SK-MEL-5 (cell line): ENCODE measurements at places on chromosomes 6 and 20. TPM values are rescaled to one million over a fixed set of nuclear protein-coding genes. Genes with fewer than 3 reads are reported as not detected.

DNA sequence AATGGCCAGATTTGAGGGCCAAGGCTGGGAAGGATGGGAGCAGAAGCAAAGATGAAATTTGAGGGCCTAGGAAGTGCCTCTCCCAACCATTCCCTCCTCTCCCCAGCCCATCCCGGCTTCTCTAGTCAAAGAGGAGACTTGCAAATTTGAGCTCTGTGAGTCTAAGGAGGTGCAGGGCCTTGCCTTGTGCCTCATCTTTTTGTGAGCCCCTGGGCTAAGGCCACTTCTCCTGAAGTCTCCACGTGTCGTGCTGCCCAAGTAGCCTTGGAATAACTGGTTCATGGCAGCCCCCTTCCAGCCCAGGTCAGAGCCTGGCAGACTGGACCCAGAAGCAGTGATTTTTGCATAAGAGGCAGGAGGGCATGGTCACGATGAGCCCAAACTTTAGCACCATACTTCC lies 6.7 kb downstream of the PTGIS start:
- DNase-seq: no peak

- no peak for DNase-seq
Observed at GRCh38 chr6:130679684-130680083, 147.5 kb upstream of the SMLR1 start.

DNA sequence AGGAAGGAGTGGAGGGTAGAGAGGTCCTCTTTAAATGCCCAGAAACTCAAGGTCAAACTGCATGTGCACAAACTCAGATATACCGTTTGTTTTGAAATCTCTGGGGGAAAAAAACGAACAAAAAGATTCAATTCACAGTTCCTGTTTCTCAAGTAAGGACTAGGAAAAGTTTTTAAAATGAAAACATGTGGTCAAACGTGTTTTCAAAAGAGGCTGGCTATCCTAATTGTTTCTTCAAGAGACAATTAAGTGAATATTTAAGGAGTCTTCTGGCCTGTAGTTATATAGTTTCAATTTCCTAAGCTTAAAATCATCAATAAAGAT lies 3.1 kb downstream of the RSPO3 start:
- no peak for DNase-seq

DNA sequence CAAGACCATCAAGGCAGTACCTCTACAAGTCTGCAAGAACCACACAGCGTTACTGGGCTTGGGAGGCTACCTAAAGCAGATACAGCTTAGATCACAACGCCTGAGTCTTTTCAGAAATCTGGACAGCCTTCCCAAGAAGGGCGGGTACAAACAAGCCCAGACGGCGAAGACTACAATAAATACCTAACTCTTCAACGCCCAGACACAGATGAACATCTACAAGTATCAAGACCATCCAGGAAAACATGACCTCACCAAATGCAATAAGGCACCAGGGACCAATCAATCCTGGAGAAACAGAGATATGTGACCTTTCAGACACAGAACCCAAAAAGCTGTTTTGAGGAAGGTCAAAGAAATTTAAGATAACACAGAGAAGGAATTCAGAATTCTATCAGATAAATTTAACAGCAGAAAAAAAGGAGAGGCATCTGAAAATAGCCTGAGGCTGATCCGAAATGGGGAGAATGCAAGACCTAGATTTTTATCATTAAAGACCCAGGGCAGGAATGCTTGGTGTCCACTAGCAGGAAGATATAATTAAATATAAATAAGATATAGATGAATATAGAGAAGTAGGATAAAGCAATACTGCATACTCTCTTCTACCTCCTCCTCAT lies 131.7 kb upstream of the COL21A1 start:
- no peak for DNase-seq

DNA sequence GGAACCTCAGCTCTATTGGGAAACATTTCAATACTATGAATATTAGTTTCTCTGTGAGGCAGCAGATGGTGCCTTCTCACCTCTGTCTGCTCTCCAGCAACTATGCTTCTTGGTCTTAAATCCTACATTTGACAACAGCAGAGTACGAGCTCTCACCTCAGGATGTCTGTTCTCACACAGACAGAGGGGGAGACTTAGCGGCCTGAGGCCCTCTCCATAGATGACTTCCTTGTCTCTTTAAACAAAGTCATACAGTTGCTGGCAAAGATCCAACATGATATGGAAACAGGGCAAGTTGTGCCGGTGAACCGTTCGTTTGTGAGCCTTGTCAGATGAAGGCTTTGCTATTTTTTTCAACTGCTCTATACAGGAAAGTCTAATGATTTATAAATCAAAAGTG lies 43.7 kb upstream of the GABRR1 start:
- peak; percentile 21 for DNase-seq

Gene STX11
- 6.6 and 6.7 TPM in 2 replicates for total RNA-seq

- DNase-seq: no peak
Observed at GRCh38 chr6:13334953-13335352, 6.6 kb upstream of the TBC1D7 start.

DNA sequence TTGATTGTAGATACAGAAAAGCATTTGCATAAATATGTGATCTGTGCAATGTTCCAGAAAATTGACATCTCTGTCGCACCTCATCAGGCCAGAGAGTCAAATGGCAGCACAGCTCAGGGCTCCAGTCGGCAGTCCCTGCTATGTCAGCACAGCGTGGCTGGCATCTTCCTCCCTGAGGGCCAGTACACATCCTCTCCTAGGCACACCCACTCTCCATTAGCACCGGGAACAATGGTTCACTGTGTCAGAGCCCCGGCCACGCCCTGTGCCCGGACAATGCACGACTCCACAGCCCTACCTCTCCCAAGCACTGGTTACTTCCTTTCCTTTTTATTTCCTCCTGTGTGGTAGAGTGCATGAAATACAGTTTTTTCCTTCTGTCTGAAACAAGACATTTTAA lies 114.9 kb downstream of the FOXC1 start:
- peak; percentile 89 for DNase-seq

Gene WFDC13
- total RNA-seq: not detected in 2 replicates

GRCh38 chr20:1800777-1801176 lies 94.4 kb upstream of the SIRPA start:
- DNase-seq: peak; percentile 76

DNA sequence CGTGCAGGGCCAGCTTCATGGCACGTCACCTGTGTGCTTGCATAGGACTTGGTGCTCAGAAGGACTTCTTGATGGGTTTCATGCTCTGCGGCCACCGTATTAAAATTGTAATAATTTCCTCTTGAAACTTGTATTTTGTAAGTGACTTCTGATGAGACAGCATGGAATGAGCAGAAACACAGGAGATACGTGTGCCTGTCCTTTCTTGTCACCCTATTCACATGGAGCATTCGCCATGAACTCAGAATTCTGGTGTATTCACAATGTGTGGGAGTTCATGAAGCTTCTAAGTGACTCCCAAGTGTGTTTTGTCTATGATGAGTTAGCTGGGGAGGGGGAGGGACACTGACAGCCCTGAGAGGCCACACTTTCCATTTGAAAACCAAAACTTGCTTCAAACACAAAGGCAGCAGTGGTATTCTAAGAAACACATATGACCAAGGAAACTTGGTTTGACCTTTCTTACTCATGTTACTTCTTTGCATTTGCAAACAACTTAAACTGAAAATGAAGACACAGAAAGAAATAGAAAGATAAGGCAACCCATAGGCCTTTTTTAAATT lies 92.1 kb upstream of the NEDD9 start:
- no peak for DNase-seq

Gene EYA2
- not detected in 2 replicates for total RNA-seq

GRCh38 chr6:63798378-63798777 lies 162.8 kb downstream of the PHF3 start:
- no peak for DNase-seq

Gene ME1
- total RNA-seq: 8.0 and 9.4 TPM in 2 replicates

DNA sequence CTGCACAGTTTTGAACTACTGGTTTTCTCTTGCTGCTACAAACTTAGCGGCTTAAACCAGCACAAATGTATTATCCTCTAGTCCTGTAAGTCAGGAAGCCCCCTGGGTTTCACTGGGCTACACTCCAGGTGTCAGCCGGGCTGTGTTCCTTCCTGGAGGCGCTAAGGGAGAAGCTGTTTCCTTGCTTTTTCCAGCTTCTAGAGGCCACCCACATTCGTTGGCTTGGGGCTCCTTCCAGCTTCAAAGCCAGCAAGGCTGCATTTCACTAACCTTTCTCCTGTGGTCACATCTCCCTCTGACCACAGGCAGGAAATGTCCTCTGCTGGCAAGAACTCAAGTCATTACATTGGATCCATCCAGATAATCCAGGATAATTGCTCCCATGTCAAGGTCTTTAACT lies 350.6 kb upstream of the PLCB4 start:
- DNase-seq: no peak

DNA sequence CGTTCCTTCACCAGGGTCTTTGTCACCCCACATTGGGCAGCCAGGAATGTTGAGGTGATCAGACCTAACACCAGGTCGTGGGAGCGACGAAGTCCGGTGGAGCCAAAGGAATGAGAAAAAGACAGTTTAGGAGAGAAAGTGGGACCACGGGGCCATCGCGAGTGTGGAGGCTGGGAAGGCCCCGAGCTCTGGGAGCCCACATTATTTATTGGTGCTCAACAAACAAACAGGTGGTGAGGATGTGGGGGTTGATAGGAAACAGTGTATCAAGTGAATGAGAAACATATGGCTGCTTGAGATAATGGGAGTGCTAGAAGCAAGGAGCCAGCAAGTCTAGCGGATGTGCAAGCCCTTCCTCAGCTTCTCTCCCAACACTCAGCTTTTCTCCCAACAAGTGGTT lies 287.1 kb upstream of the SGK1 start:
- DNase-seq: no peak

DNA sequence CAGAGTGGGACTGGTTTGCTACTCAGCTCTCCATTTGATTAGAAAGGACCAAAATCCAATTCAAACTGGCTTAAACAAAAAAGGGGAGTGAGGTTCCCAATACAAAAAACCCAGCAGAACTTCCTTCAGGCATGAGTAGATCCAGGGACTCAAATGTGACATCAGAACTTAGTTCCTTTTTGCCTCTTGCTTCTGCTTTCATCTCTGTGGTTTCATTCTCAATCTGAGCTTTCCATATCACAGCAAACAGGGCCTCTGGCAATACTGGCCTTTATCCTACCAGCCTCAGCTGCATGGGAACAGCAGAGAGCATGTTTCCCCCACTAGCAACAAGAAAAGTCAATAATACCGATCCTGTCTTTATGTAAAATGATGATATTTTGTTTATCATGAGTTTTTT lies 28.6 kb upstream of the PRELID3B start:
- DNase-seq: no peak

Gene STMND1
- total RNA-seq: not detected in 2 replicates

DNA sequence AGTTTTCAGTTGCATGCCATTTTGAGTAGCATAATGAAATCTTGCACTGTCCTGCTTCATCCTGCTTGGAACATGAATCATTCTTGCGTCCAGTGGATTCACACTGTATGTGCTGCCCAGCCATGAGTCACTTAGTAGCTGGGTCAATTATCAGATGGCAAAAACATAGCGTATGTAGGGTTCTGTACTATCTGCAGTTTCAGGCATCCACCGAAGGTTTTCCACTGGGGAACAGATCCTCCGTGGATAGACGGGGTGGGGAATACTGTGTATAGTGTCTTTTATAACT lies 61.4 kb downstream of the IL22RA2 start:
- DNase-seq: no peak

DNA sequence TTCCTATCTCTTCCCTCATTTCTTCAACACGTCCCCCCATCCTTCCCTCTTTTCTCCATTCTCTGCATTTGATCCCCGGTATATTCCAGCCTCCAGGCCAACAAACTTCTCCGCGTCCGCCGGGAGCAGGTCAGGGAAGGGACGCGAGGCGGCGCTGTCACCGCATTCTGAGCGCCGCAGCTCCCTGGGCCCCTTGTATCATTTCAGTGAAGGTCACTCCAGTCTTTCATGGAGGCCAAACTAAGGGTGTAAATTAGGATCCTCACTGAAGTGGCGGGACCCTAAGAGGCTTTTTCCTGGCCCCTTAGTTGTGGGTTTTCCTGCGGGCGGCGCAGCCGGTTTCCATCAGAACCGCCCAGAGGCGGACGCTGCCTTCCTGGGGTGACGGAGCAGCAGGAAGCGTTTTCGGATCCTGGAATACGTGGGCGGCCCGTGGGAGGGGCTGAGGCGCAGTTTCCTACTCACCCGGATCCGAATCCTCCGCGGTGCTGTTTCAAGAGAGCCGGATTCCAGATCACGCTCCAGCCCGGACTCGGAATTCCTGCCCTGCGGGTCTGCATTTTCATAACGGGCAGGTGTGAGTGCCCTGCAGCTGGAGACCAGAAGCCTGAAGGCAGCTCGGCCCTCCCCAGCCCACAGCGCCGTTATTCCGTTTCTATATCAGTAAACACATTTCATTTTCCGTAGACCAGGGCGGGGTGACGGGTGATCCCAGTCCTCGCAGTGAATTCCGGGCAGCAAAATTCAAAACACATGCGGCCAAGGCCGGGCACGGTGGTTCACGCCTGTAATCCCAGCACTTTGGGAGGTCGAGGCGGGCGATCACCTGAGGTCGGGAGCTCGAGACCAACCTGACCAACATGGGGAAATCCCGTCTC lies 3.6 kb upstream of the MICA start:
- peak; percentile 89 for DNase-seq

Gene MBOAT1
- total RNA-seq: 27.8 and 30.2 TPM in 2 replicates

Gene KPNA5
- total RNA-seq: 8.6 and 9.9 TPM in 2 replicates

Gene ACSS1
- total RNA-seq: 9.8 and 10.0 TPM in 2 replicates

- no peak for DNase-seq
Observed at GRCh38 chr6:9295644-9296043, 860.3 kb upstream of the SLC35B3 start.

DNA sequence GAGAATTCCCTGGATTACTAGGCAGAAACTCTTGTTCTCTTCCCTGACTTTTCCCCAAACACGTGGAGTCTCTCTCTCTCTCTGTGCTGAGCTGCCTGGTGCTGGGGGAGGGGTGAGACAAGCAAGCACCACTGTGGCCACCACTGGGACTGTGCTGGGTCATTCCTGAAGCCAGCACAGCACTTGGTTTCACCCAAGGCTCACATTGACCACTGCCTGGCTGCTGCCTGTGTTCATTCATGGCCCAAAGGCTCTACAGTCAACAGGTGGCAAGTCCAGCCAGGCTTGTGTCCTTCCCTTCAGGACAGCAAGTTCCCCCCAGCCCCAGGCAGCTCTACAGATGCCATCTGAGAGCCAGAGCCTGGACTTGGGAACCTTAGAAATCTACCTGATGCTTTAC lies 92.2 kb downstream of the CTNNBL1 start:
- no peak for DNase-seq

GRCh38 chr20:64092258-64093012 lies 8.2 kb upstream of the LKAAEAR1 start:
- DNase-seq: no peak

- DNase-seq: no peak
Observed at GRCh38 chr6:167311286-167311685, 13.6 kb upstream of the TTLL2 start.
